H4 (cell line): ENCODE measurements at places on chromosomes 6 and 20. TPM values are rescaled to one million over a fixed set of nuclear protein-coding genes. Genes with fewer than 3 reads are reported as not detected.

The CBLN4 gene
- total RNA-seq = not detected in 2 replicates

GRCh38 chr6:85436411-85436810 is 13.5 kb upstream of the NT5E start:
- DNase-seq = no peak

GRCh38 chr6:89828988-89829471 is 650 bp upstream of the CASP8AP2 start:
- no peak for DNase-seq

The ULBP2 gene
- 11.6 and 15.7 TPM in 2 replicates for total RNA-seq

- DNase-seq = no peak
Measured at GRCh38 chr20:62321521-62321948, 18.7 kb downstream of the ADRM1 start.

The NOTCH4 gene
- 0.23 and 0.43 TPM in 2 replicates for total RNA-seq

- DNase-seq = no peak
Measured at GRCh38 chr6:150756173-150756572, 109.3 kb upstream of the MTHFD1L start.

- DNase-seq = no peak
Measured at GRCh38 chr6:18241208-18242038, 22.9 kb downstream of the DEK start.

DNA sequence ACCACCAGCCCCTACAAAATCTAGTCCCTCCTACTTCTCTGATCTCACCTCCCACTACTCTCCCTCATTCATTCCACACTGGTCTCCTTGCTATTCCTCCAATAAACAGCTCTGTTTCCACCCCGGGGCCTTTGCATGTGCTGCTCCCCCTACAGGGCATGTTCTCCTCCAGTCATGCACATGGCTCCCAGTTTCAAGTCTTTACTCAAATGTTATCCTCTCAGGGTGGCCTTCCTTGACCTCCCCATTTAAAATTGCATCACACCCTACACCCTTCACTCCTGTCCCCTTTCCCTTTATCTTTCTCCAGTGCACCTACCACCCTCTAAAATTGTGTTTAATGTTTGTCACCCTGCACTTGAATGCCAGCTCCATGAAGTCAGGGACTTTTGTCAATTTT is 174.5 kb downstream of the MRPL14 start:
- no peak for DNase-seq

GRCh38 chr20:41179961-41180360 is 42.6 kb downstream of the PLCG1 start:
- DNase-seq = no peak

The LKAAEAR1 gene
- 0.60 TPM in 1 of 2 replicates, not detected in the other for total RNA-seq

GRCh38 chr20:17969278-17969883 is 563 bp downstream of the MGME1 start:
- peak; percentile 38 for DNase-seq

DNA sequence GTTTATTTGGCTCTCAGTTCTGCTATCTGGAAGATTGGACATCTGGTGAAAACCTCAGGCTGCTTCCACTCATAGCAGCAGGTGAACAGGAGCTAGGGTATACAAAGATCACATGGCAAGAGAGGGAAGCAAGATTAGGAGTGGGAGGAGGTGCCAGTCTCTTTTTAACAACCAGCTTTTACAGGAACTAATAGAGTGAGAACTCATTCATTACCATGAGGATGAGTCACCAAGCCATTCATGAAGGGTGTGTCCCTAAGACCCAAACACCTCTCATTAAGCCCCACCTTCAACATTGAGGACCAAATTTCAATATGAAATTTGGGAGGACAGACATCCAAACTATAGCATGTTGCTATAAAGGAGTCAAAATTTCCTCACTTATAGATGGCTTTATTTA is 85.4 kb upstream of the HCRTR2 start:
- no peak for DNase-seq

DNA sequence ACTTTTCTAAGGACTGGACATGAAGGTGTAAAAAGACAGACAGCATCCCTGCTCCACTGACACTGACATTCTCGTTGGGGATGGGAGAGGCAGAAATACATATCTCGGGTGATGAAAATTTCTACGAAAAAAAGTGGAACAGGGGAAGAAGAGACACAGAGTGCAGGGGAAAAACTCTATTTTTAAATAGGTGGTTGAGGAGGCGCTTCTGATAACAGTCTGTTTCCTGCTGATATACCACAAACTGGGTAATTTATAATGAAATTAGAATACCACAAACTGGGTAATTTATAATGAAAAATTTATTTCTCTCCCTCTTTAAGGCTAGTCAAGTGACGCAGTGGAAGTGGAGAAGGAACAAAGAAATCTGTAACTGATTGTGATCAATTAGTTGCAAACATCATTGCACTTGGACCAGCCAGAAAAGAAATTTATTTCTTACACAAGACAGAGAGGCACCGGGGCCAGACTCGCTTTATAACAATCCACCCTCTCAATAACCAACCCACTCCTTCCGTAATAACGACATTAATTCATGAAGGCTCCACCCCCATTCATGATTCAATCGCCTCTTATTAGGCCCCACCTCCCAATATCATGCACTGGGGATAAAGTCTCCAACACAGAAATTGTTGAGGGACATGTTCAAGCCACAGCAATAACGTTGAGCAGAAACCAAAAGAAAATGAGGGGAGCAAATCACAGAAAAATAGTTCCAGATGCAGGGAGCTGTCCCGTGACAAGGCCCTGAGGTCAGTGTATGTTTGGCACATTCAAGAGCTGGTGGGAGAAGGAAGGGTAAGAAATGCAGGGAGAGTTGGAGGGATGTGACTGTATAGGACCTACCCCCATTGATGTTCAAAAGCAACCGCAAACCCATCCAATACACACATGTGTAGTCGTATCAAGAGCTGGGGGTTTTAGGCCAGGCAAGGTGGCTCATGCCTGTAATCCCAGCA is 6.6 kb upstream of the SRSF6 start:
- no peak for DNase-seq

DNA sequence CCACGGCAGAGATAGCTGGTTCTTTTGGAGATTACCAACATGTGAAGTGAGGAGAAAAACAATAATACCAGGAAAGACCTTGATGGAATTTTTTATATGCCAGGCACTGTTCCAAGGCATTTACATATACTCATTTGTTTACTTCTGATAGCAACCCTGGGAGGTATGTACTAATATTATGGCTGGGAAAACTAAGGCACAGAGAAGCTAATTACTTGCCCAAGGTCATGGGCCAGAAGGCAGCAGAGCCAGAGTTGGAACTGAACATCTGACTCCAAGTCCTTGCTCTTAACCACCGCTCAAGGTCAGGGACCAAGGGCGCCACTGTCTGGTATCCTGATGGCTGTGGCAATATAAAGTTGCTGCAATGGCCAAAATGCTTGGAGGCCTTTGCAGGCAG is 97.0 kb upstream of the KCNG1 start:
- no peak for DNase-seq

DNA sequence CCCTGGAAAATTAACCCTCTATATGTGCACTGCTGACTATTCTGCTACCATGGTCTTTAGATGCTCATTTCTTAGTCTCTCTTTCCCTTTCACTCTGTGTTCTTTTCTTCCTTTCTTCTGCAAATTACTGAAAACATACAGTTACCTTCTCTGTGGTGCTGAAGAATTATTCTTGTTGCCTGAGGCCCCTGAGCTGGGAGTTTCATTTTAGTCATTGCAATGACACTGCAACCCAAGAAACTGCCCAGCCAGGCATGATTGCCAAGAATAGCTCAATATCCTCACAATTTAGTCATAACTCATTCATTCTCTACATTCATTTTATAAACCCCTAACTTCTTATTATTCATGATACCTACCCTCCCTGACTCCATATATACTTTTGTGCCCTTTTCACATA is 245.8 kb upstream of the RAB32 start:
- no peak for DNase-seq

The KCNQ5 gene
- total RNA-seq = 1.4 and 2.1 TPM in 2 replicates

DNA sequence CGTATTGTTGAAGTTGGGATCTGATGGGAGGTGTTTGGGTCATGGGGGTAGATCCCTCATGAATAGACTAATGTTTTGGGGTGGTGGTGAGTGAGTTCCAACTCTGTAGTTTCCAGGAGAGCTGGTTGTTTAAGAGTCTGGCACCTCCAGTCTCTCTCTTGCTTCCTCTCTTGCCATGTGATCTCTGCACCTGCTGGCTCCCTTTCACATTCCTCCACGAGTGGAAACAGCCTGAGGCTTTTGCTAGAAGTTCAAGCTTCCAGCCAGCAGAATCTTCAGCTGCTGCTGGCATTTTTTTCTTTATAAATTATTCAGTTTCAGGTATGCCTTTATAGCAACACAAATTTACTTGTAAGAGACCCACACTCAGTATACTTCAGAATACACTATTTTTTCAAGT is 1021.6 kb downstream of the EYS start:
- DNase-seq = no peak

DNA sequence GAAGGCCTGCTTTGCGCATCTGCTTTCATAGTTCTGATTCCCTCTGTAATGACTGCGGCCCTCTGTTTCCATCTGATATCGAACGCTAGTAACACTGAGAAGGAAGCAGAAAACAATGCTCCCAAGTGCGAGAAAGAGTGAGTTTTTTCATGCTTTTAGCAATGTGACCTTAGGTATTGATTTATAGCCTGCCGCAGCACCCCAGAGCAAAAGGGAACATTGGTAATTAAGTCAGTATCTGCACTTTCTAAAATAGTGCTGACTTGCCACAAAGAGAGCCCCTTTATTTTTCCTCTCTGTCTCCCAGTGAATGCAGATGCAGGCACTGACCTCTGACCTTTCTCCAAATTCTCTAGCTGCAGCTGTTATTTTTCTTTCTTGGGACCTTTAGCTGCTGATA is 129.8 kb downstream of the HDGFL1 start:
- no peak for DNase-seq

DNA sequence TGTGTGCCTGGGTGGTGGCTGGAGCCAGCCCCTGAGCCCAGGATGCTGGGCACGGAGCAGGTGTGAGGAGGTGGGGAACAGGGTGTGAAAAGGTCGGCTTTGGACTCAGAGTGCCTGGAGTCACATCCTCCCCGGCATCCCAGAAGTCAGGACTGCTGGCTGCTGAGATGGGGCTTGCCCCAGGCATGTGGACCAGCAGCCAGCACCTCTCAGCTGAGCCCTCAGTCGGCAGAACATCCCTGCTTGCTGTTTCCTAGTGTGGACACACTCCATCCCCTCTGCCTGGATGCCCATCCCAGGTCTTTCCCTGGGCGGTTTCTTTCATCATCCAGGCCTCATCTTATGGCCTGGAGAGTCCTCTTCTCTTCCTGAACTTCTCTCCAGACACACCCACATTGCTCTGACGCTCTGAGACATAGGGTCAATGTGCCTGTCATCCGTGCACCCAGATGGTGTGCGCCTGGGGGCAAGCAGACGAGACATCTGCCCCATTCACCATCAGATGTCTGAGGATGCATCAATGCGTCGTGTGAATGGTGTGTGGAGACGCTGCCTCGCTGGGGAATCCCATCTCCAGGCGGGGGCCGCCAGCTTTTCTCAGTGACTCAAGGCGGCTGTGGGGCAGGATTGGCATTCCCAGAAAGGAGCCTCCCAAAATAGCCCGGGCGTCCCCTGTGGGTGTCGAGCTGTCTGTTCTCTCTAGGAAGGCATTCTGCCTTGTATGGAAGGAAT is 104.2 kb downstream of the SYCP2 start:
- DNase-seq = no peak

The C6orf15 gene
- not detected in 2 replicates for total RNA-seq

DNA sequence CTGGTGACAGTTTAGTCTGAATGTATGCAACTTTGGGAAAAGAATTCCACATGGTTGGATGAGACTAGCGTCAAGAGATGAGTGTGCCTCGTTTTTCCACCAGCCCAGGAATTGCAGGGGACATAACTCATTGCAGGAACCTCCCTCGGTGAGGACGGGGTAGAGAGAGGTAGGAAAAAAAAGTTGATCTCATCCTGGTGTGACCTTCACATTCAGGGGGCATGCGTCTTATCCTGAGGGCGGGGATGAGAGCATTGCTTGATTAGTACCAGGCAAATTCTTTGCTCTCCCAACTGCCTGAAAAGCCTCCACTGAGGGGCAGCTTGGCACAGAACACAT is 11.8 kb downstream of the TLDC2 start:
- no peak for DNase-seq

The PAX1 gene
- not detected in 2 replicates for total RNA-seq

DNA sequence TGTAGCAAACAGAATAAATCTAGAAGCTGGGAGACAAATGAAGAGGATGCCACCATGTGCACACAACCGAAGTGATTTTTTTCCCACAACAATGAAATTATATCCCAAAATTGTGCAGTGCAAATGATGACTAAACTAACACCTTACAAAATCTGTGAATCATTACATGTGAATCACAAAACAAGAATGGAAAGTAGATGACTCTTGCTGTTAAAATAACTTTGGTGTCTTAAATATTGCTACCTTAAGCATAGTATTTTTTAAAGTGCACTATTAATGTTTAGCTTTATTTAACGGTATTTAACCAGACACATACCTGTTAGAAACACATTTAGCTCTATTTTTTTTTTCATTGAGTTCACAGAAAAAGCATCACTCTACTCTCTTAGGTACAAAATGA is 190.8 kb downstream of the TBC1D32 start:
- no peak for DNase-seq

- DNase-seq = no peak
Measured at GRCh38 chr20:63176034-63176426, 39.9 kb downstream of the YTHDF1 start.

The IL20RA gene
- total RNA-seq = 0.14 TPM in 1 of 2 replicates, not detected in the other

GRCh38 chr6:159360306-159360705 is 191.1 kb downstream of the FNDC1 start:
- peak; percentile 3 for DNase-seq

DNA sequence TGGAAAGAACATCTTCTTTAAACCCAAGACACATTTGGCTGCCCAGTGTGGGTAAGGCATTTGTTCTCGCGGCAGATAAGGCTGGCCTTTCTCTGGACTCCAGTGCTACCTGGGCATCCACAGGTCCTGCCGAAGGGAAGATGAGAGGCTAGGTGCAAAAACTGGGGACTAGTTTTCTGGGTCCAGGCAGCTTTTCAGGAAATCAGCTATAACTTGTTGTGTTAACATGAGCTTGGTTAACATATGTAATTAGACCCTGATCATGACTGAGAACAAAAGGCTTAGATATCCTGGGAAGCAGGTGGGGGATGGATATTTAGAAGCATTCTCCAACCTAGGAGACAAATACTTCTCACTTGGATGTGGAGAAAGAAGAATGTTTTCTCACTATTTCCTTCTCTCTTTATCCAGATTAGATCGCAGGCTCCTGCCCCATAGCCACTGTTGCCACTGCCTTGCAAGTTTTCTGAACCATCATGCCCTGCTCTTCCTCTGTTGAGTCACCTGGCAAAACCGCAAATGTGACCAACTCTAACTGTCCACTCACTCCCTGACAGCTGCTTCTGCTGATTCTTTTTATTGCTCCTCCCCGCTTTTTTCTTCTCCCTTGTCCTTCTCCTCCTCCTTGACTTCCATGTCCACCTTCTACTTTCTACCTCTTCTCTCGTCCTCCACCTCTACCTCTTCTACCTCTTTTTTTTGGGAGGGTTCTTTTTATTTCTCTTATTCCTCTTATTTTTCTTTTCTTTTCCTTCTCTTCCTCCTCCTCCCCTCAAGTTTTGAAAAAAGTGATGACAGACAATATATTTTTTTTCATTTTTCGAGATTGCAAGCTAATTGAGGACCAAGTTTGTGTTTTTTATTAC is 258.1 kb downstream of the UTRN start:
- DNase-seq = peak; percentile 47

GRCh38 chr20:34891166-34892062 is 15.0 kb downstream of the ACSS2 start:
- DNase-seq = no peak
